NAMALWA (cell line): ENCODE measurements at places on chromosomes 6 and 20.
A peak's percentile ranks its signal among the peaks of the same experiment; 100 is the strongest.

GRCh38 chr6:25731721-25732120 is 22.8 kb upstream of the SLC17A4 start:
- DNase-seq = no peak

GRCh38 chr6:1917626-1918371 is 308.1 kb downstream of the FOXC1 start:
- DNase-seq = no peak

DNA sequence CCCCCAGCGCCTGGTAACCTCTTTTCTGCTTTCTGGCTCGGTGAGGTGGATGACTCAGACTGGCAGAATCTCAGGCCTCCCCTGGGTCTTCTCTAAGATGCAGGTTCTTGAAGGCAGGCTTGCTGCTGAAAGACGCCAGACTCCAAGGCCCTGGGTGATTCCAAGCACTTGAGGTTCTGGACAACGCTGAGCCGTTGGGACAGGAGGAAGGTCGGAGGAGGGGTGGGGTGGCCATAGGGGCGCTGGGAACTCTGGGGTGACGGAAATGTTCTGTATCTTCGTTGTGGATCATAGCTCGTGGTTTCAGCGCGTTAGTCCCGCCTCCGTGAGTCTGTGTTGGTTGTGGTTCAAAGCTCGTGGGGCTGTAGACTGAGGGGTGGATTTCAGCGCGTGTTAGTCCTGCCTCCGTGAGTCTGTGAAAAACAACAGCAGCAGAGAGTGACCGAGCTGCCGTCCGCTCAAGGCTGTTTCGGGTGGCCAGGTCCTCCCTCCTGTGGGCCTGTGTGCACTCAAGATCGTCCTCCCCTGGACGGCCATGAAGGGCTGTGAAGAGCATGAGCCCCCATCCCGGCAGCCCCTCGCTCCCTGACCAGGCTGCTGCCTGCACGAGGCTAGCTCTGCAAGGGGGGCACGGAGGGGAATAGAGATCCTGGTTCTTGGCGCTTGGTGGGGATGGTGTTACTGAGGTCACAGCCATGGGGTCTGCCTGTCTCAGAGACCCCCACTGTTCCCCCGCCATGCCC is 7.7 kb downstream of the NTSR1 start:
- no peak for DNase-seq

GRCh38 chr6:169642455-169642854 is 59.4 kb downstream of the WDR27 start:
- DNase-seq = no peak

GRCh38 chr20:49843770-49844380 is 31.2 kb downstream of the SLC9A8 start:
- no peak for DNase-seq

- DNase-seq = peak; percentile 70
Observed at GRCh38 chr6:49849213-49849907, 17.0 kb downstream of the CRISP1 start.

DNA sequence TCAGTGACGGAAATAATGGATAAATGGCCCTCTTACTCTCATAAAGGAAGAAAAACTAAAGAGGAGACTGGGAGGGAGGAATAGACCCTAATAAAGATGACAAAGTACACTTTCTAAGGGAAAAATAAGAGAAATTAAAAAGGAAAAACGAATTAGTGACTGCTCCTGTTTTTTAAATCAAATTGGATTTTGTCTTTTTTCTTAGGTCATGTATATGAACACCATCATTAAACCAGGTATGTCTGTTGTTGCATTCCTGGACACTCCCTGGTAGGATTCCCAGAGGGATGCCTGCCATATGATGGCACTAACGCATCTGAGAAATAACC is 59.4 kb upstream of the BTN3A2 start:
- peak; percentile 25 for DNase-seq

- DNase-seq = no peak
Observed at GRCh38 chr20:32314768-32315167, 37.3 kb downstream of the KIF3B start.

- DNase-seq = peak; percentile 96
Observed at GRCh38 chr20:62953839-62954703, 1.6 kb downstream of the SLC17A9 start.
